ENCODE measurements at places on chromosomes 12 and 14.

GRCh38 chr12:1544996-1545700 is 49.2 kb downstream of the FBXL14 start:
- DNase-seq = no peak

GRCh38 chr12:52086944-52087835 is 7.7 kb downstream of the SMIM41 start:
- no peak for DNase-seq

DNA sequence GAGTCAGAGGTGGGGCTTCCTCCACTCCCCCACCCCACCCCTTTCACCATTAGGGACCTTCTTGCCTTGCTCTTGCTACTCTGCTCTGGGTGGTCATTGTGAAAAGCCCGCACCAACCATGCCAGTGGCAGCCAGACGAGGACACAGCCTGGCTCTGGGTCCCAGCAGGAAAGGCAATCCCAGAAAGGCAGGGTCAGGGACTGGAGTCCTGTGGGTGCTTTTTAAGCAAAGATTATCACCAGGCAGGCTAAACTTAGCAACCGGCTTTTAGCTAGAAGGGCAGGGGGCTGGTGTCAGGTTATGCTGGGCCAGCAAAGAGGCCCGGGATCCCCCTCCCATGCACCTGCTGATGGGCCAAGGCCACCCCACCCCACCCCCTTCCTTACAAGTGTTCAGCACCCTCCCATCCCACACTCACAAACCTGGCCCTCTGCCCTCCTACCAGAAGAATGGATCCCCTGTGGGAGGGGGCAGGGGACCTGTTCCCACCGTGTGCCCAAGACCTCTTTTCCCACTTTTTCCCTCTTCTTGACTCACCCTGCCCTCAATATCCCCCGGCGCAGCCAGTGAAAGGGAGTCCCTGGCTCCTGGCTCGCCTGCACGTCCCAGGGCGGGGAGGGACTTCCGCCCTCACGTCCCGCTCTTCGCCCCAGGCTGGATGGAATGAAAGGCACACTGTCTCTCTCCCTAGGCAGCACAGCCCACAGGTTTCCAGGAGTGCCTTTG is 1.2 kb upstream of the GAPDH start:
- no peak for DNase-seq

GRCh38 chr12:49557187-49557916 is 10.6 kb downstream of the MCRS1 start:
- DNase-seq = no peak

GRCh38 chr12:120698665-120699064 is 11.6 kb upstream of the UNC119B start:
- DNase-seq = no peak

DNA sequence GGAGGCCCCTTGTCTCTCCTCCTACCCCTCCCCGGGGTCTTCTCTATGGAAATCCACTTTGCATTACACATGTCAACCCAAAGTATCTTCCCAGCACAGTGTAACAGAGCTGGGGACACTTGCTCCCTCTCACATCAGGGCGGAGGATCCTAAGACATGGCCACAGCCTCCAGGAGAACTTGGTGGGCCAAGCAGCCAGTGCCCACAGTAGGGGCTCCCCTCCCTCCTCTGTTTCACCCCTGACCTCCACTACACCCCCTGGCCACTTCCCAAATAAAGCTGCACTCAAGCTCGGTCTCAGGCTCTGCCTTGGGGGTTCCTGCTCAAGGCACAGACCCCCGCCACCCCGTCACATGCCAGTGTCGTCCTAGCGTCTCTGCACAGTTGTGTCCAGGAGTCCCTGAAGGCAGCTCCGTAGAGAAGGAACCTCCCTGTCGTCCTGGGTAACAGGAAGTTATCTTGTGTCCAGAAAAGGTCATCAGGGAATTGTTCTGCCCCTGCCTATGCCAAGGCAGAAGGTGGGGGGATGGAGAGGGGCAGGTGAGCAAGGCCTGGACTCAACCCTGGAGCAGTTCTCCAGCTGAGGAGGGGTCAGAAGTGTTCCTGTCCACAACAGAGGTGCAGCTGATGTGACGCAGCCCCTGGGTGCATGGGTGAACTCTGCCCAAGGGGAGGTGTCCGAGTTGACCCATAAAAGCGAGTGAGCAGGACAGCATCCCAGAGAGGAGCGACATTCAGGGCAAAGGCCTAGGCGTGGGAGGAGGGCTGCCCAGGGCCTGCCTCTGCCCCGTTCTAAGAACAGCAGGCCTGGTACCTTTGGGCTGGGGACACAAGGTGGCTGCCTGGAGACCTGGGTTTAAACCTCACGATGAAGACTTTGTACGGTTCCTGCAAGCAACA is 25.5 kb downstream of the DIO3 start:
- no peak for DNase-seq

GRCh38 chr12:41536813-41537490 is 348.8 kb downstream of the PDZRN4 start:
- DNase-seq = no peak

- no peak for DNase-seq
Measured at GRCh38 chr12:102061096-102061559, 663 bp downstream of the WASHC3 start.

DNA sequence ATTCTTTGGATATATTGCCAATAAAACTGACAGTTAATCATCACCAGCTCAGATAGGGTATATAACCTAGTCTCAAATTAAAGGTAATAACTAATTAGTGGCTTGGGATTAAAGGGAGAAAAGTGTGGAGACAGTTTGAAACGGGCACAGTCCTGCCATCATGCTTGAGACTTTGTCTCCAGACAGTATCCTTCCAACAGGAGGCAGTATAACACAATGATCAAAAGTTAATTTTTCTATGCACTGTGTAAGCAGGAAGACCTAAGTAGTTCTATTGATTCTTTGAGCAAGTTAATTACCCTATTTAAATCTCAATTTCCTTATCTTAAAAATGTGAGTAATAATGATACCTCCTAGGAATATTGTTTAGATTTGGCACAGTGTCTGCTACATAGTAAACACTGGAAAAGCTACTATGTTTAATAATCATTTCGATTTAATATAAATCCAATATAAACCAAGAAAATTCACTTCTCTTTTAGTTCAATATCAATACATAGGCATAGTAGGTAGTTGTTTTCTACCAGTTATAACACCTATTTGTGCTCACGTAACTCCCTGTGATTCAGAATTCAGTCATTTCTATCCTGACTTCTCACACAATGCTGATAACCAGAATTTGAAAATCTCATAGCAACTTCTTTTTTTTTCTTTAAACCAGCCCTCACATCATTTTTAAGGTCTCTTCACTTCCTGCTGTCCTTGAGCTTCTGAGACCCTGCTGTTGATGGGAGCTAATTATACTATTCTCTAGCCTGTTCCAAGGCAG is 53.7 kb downstream of the GALNT4 start:
- DNase-seq = no peak

DNA sequence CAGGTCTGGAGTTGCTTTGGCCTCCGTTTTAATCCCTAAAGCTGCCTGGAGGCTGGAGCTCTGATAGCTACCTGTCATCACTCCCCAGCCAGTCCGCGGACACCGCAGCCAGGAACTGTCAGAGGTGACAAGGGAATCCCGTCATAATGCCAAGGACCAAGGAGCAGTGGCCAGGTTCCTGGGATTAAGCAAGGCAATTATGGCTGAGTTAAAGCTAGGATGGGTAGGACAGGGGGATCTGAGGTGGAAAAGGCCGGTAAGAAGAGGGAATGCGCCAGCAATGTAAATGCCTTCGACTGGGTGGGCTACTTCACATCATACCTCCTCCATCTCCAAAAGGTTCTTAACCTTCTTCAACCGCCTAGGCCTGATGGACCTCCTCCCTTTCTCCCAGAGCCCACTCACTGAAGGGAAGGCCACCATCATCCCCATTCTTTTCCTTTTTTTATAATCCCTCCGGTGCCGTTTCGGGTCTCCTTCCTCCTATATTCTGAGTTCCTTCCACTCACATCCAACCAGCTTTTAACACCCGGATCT is 1.9 kb downstream of the PPP1R3E start:
- no peak for DNase-seq

GRCh38 chr14:22973217-22974032 is 8.9 kb downstream of the AJUBA start:
- DNase-seq = peak; percentile 20

- DNase-seq = no peak
Measured at GRCh38 chr12:81083018-81083417, 5.1 kb downstream of the ACSS3 start.

DNA sequence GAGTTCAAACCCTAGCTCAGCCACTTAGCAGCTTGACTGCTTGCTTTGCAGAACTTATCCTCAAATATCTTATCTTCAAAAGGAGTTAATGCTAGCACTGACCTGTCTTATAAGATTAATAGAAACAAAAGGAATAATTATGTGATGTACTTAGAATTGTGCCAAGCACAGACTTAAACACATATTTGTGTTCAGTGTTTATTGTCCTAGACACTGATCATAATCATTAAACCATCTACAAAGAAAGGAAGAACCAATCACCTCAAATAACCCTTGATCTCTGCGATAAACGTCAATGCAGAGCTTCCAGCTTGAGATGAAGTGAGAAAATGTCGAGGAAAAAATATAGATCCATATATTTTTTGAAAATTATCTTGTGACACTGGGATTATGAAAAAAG is 73.1 kb downstream of the ATXN7L3B start:
- no peak for DNase-seq

DNA sequence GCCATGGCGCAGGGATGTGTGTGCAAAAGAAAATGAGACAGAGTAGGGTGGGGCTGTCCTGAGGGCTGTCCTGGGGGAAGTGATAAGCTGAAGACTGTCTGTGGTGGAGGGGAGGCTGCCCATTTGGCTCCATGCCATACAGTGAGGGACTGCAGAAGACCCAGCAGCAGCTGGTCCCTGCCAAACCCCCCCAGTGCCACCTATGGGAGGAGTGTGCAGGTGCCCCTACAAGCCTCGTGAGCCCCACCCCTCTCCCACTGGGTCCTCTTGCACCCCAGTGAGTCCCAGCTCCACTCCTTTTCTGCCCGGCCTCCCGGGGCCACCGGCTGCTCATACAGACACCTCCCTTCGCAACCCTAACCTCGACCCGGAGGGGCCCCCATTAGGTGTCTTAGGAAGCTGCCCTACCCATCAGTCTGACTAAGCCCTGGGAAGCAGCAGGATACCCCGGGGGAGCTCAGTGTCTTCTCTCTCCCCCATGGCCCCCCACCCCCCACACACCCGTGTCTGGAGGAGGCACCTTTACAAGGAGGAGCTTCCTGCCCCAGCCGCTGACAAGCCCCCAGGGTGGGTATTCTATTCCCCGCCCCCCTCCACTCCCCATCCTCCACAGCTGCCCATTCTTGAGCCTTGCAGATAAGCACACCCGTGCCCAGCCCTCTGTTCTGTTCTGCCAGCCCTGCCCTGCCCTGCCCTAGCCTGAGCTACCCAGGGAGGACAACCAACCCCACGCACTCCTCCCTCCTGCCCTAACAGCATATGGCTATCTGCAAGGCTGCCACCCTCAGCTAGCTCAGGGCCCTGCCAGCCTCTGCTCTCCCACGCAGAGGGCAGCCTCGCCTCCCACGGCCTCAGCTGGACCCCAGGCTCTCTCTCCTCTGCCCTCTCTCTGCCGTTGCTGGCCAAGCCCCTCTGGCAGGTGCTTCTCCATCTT is 41.9 kb downstream of the SLC6A12 start:
- no peak for DNase-seq

DNA sequence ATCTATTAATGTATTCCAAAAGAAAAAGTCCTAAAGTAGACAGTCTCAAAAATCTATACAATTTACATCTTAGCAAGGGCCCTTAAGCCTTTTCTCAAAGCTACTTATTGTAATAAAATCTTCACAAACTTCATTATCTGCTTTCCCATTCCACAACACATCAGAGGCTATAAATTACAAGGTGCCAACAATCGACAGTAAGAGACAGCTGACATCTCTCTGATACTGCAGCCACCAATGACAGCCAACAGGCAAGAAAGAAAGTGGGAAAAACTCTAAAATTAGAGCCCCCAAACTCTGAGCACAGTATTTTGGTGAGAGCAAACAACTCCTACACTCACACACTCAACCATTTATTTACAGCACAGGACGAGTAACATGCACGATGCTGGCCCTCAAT is 2.2 kb downstream of the ANGEL1 start:
- DNase-seq = no peak

- DNase-seq = no peak
Measured at GRCh38 chr12:31226639-31227038, 99.3 kb downstream of the SINHCAF start.

DNA sequence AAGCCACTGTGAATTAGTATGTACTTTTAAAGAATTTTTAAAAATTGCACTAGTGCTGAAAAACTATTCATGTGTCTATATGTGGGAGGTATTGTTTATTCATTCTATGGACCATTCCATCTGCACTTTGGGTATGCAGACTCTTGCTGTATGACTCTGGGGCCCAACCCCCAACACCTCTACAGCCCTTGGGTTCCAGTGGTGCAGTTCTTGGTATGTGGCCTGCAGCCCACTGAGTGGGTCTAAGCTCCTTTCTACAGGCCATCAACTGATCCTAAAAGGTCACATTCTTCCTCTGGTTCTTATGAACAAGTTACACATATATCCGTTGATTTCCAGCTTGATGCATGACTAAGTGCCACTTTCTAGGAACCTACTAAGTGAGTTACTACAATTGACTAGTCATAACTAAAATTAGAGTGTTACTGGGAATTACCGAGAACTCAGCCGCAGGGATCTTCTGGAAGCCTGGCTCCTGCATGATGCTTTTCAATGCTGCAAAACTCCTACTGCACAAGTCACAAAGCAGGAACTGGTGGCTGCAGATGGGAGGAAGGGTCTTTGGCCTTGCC is 62.4 kb upstream of the MED13L start:
- DNase-seq = no peak

GRCh38 chr12:100399095-100399494 is 42.2 kb downstream of the SLC17A8 start:
- no peak for DNase-seq

DNA sequence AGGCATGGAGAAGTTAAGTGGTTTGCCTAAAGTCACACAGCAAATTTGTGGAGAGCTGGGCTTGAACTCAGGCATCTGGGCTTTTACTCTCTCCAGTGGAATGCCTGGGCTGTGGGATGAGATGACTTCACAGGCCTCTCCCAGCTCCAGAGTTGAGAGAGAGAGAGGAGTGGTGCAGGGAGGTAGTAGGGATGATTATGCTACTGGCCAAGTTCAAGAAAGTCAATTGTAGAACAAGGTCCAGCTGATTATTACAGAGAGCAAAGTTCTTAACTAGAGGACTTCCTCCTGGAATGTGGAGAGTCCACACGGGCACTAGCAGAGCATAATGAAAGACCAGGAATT is 769 bp upstream of the EMP1 start:
- no peak for DNase-seq

- DNase-seq = no peak
Measured at GRCh38 chr12:24537083-24537860, 411.6 kb downstream of the BCAT1 start.

GRCh38 chr12:31371256-31371620 is 45.3 kb upstream of the SINHCAF start:
- no peak for DNase-seq

DNA sequence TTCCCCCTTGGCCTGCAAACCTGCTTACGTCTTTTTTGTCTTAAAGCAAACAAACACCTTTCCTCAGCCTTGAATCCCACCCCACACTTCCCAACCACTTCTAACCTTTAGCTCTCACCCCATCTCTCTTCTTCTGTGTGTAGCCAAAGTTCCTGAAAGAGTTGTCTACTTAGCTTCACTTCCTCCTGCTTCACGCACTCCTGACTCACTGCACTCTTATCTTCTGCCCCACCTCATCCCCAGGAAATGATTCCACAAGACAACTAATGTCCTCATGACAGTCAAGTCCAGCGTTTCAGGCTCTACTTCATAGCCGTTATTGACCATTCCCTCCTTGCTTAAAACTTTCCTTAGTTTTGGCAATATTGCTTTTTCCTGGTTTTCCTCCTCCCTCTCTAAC is 22.4 kb downstream of the EIF2B2 start:
- DNase-seq = peak; percentile 5
